ENCODE measurements at places on chromosomes 2 and 18. TPM values are rescaled to one million over a fixed set of nuclear protein-coding genes. Genes with fewer than 3 reads are reported as not detected.
A peak's percentile ranks its signal among the peaks of the same experiment; 100 is the strongest.

DNA sequence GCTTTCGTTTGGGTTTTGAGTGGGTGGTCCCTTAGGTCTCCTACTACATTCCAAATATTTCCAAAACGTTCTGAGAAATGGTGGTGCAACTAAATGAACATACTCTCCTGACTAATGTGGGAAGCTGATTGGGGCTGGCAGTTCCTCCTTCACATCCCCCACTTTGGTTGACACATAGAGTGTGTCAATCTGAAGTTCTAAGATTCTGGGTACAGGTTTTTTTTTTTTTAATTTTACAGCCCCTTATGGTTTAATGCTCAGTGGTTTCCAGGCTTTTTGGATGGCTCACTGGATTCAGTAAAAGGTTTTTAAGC lies 58.4 kb upstream of the ITGB6 start:
- no peak for DNase-seq

DNA sequence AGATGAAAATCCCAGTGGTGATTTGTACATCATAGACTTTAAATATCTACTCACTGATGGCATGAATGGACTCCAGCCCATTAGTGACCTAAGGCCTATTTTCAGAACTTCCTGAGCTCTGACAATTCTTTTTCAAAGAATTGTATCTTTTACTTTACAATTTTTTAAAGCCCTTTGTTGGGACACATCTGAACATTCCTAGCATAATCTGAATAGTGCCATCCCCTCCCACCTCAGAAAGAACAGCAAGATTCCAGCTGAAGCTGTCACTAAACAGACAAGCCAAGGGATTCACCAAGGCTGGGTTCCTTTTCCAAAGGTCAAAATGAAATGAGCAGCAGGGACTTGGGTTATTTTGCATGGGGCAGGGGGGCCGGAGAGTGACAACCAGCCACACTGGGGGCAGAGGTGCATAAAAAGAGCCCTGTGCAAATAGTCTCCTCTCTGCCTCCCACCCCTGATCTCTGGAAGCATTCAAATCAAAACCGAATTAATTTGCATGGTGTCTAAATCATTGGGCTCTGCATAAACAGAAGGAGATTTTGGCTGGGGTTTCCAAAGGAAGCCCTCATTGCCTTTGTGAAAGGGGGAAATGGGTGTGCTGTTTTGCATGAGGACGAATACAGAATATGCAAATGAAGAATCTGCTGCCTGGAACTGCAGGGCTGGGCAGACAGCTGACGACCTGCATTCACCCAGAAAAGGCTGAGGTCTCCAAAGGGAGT lies 17.2 kb downstream of the EPHA4 start:
- no peak for DNase-seq

GRCh38 chr2:233840520-233840919 lies 13.8 kb downstream of the HJURP start:
- DNase-seq = no peak

GRCh38 chr2:43127208-43127940 lies 99.0 kb downstream of the ZFP36L2 start:
- DNase-seq = peak; percentile 46

Gene FKBP1B
- not detected for total RNA-seq

Gene CIB4
- not detected for total RNA-seq

Gene HJURP
- 59.1 TPM for total RNA-seq
